Activated CD8-positive, alpha-beta T cell treated with anti-CD3 and anti-CD28 coated beads for 36 hours (primary cell): ENCODE measurements at places on chromosomes 6 and 20.

- DNase-seq, result no peak
Observed at GRCh38 chr6:95243053-95243452, 334.3 kb upstream of the MANEA start.

DNA sequence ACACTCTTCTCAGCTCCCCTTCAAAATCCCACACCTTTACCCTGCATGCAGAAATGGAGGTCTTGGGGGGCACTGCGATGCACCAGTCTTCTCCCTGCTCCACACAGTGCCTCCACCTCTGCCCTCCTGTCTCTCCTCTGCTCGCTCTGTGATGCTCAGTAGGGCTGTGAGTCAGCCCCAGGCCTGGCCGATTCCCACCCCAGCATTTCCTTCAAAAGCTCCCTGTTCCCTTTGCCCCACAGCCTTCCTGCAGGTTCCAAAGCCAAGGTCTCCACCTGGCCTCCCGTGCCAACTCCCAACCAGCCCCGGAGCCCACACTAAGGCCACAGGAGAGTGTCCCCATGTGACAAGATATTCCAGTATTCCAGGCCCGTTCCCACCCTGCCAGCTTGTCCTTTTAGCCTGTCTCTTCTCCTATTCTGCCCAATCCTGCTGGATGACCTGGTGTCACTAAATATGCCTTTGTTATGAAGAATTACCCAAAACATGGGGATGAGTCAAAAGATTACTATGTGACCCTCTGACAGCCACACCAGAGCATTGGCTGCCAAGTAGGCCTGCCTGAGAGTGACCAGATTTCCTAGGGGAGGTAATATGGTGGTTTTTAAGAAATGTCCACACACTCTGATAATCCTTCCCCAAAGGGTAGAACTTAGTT, 118.9 kb upstream of the NXT1 start:
- DNase-seq, result no peak

DNA sequence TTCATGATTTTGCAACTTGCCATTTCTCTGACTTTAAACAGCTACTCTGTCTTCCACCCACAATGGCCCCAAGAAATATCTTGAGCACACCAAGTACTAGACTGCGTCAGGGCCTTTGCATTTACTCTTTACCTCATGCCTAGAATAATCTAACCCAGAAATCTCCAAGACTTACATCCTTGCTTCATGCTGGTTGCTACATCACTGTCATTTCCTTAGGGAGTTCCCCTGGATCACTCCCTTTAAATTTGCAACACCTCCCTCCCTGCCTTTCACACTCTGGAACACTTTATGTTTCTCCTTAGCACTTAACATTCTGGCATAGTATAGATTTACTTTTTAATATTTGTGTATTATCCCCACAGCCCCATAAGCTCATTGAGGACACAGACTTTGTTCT, 4.9 kb upstream of the ELOVL5 start:
- no peak for DNase-seq

- DNase-seq, result no peak
Observed at GRCh38 chr20:2816030-2816582, at the start of gene TMEM239. Gene TMEM239, plus strand, starts transcription at chr20:2816364. Its CDS starts 191 bp downstream, at chr20:2816555.

DNA sequence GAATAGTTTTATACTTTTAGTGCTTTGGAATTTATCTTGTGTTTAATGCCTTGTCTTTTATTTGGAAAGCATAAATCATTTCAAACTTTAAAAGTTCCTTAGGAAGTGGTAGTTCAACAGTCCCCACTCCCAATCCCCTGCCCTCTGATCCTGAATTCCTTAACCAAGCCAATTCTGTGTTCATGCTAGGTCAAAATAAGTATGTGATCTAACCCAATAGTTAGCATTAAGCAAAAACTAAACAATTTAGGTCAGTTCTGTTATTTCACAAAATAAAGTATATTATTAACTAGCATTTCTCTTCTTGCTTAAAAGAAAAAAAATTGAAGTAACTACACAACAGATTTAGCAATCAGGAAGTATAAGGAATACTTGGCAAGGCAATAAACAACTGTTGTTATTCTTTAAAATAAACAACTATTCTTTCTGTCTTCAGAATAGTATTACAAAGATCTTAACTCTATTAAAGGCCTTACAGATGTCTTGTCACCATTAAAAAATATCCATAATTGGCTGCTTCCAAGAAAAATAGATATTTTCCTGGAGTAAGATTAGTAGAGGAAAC, 37.0 kb downstream of the AKIRIN2 start:
- DNase-seq, result no peak

DNA sequence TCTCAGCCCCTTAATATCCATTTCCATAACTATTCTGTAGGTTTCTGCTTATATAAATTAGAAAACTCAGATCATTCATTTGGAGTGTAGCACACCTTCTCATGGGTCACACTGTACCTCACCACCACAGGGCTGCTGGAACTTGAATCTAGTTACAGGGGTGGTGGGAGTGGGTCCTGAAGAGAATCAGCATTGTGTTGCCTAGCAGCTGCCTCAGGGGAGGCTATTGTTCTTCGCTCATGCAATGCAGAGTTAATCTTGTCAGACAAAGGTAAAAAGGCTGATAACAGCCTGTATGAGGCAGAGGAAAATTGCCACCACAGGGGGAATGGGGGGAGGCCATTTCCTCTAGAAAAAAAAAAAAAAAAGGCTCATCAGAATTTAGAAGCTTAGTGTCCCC, 496.0 kb upstream of the ADGRB3 start:
- no peak for DNase-seq

GRCh38 chr20:63686492-63687321, 9.7 kb upstream of the TNFRSF6B start:
- peak; percentile 70 for DNase-seq

DNA sequence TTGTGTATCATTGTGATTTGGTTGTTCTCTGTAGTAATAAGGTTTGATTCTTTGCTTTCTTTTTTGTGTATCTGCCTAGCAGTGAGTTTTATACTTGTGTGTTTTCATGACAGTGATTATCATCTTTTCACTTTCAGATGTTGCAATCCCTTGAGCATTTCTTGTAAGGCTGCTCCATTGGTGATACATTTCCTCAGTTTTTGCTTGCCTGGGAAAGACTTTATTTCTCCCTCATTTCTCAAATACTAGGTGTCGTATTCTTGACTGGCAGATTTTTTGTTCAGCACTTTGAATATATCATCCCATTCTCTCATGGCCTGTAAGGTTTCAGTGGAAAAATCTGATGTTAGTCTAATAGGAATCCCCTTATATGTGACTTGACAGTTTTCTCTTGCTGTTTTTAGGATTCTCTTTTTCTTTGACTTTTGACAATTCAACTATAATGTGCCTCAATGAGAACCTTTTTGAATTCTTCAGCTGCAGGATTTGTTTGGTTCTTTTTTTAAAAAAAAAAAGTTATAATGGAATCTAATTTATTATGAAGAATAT, 31.1 kb upstream of the NUP153 start:
- DNase-seq, result no peak

DNA sequence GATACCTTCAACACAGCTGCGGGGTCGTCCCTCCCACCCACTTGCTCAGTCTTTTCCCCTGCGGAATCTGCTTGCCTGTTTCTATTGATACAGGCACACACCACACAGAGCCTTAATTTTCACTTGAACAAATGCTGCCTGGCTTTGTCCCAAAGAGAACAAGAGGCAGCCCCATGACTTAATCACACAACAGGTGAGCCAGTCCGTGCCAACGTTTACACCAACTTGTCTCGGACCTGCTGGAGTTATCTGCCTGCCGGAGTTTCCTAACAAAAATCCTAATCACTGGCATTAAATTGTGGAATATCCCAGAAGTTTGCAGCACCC, 186.8 kb upstream of the RREB1 start:
- no peak for DNase-seq

GRCh38 chr20:32968478-32969241, 35.6 kb downstream of the SUN5 start:
- DNase-seq, result peak; percentile 71

DNA sequence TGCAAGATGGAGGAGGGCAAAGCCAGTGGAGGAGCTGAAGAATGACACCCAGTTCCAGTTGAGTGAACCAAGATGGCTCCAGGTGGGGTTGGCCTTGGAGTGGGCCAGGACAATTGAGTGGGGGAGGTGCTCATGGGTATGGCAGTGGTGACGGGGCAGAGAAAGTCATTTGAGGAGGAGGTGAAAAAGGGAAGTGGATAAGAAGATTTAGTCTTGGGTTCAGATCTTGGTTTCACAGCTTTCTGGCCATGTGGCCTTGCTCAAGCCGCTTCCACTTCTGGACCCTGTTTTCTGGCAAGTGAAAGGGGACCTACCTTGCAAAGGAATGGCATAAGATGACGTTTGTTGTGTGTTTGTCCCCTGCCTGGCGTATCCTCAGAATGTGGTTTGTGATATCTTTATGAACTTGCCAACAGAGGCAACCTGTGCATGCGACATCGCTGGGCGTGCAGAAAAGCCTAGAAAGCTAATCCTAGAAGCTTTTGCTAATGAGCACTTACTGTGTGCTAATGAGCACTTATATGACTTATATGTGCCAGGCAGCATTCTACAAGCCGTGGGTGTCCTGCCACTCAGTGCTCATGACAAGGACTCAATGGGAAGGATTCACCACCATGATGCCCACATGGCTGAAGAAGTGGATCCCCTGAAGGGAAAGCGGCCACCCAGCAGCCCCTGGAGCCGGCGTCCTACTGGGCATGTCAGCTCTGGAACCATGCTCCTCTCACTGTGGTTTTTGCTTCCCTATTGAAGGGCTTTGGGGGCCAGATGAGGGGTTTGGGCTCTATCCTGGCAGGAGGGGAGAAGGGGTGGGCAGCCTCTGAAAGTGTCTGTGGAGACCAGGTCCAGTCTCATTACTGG, 23.6 kb upstream of the STX16 start:
- DNase-seq, result no peak

GRCh38 chr6:80250391-80250997, 144.0 kb downstream of the BCKDHB start:
- DNase-seq, result no peak

GRCh38 chr20:51906679-51907078, 104.4 kb upstream of the SALL4 start:
- no peak for DNase-seq

- peak; percentile 65 for DNase-seq
Observed at GRCh38 chr6:30768634-30769087, 24.3 kb upstream of the IER3 start.

DNA sequence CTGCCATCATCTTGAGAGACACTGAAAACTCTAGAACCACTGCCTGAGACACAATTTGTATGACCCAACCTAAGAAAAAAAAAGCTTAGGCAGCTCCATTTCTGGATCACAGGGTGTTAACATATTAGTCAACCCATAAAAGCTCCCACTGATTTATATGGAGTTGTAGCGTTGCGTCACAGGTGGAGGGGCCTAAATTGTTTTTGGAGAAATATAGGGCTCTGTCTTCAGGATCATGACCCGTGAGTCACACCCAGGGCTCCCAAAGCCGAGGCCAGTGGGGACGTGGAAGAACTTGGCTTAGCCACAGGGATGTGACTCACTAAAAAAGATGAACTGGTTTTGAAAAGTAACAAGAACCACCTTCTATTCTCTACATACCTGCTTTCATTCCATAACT, 116.5 kb upstream of the BMP2 start:
- no peak for DNase-seq

- no peak for DNase-seq
Observed at GRCh38 chr6:45791211-45792168, 224.2 kb downstream of the CLIC5 start.

DNA sequence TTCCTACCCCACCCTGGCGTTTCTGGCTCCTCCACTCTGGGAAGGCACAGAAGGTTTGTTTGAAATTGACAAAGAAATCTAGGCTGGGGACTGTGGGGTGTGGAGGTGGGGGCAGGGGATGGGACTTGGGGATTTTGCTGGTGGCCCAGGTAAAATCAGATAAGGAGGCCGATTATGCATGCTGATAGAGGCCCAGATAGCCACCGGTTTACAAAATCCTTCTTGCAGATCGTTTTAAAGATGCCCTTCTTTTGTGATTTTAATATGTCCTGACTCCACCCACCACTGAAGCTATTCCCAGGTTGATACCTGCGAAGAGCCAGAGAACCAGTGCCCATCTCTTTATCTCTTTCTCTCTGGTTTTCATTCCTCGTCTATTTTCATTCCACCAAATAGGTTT, 104.9 kb downstream of the TFAP2C start:
- no peak for DNase-seq

DNA sequence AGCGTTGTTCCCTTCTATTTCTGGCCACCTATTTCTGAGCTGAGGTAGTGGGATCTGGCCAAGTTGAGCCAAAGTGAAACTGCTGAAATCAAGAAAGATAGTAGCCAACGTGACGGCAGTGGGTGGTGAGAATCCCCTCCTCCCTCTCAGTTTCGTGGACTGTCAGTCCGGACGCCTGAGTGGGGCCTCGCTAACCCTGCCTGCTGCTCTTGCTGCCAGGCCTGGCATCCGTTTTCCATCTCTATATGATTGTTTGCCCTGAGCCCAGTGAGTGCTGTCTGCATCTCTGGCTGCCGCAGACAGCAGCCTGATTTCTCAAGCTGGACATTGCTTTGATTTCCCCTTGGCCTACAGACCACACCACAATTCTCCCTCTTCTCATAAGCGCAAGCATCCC, 23.5 kb upstream of the PAX1 start:
- DNase-seq, result no peak

DNA sequence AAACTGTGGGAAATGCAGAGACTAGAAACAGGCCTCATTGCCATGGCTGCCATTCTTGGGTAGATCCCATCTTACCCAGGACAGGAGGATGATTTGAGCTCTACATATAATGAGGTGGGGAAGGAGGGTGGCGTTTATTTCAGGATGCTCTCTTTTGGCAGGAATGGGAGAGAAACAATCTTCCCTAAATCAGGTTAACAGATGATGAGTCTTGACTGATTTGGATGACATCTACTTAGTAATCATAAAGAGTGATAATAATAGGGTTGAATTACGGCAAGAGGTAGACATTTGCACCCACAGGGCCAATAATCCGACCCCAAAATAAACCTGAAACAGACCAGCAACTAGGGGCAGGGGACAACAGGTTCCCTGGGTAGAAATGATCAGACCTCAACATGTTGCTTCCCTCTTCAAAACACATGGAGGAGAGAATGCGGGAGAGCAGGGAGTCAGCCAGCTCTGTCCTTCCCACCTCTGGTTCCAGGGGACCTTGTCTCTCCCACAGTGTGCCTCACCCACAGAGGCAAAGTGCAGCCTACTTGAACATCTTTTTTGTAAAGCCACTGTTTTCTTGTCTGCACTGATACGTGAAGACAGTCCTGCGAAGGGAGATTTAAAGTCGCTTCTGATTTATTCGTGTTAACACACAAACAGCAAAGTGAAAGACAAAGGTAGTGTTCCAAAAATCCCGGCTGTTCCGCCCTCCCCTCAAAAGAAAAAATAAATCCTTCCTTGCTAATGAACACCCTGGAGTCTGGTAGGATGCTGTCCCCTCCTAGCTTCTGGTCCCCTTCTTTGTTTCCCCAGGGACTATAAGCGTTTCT, 3.9 kb downstream of the FOXQ1 start:
- DNase-seq, result no peak

DNA sequence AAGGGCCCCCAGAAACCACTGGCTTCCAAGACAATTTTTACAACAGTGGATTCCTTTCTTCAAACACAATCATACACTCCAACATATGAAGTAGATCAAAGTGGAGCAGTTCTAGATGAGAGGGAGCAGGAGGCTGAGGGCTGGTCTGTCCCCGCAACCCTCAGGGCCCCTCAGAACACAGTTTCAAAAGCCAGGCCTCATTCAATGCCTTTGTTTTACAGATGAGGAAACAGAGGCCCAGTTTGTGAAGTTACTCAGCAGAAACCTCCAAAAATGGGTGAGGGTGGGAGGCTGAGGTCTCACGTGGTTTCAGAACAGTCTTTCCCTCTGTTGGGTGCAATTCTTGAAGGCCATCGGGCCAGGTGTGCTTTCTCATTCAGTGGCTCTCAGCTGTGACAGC, 134.9 kb downstream of the SCML4 start:
- DNase-seq, result peak; percentile 14
